ENCODE measurements at places on chromosomes 3 and 15.

GRCh38 chr3:189262746-189263145, 91.0 kb downstream of the TPRG1 start:
- no peak for DNase-seq

DNA sequence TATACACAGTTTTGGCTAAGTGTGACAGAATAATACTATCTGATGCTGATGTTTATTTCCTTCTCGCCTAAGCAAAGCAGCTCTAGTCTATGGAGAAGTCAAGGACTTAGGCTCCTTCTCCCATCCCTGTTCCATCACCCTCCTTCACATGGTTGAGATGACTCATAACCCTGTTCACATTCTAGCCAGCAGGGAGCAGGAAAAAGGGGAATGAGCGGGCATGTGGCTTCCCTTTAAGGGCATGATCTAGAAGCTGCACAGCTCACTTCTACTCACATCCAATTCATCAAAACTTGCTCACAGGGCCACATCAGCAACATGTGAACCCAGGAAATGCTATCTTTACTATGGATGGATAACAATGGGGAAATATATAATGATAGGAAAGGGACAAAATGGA, 40.9 kb downstream of the CBLB start:
- DNase-seq: peak; percentile 81

DNA sequence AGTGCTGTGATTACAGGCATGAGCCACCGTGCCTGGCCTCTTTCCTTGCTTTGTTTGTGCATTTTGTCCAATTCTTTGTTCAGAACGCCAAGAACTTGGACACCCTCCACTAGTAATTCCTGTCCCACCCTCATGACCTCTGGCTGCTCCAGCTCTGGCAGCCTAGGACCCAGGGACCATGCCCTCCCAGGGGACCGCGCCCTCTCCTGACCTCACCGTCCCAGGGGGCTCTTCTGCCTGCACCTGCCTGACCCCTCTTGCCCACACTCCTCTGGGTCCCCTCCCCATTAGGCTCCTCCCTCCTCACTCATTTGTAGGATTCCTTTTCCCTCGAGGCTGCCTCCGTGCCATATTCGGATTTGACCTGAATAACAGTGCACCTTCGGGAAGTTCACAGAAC, 41.1 kb downstream of the FSD2 start:
- no peak for DNase-seq

DNA sequence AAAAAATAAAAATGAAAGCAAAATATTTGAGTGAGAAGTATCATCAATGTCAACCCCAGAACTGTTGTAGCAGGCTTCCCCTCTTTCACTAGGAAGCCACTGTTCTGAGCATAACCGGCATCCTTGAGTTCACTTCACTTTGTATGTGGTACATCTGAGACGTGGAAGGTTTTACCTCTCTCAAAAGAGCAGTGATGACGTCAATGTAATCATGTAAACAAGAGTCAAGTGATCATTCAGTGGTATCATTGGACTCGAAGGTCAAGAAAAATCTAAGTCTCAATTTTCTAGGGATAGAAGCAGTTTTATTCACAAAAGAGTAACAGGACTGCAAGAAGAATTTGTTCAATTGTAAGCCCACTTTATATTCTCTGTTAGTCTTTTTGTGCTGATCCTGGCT, 339.8 kb upstream of the THRB start:
- DNase-seq: no peak

DNA sequence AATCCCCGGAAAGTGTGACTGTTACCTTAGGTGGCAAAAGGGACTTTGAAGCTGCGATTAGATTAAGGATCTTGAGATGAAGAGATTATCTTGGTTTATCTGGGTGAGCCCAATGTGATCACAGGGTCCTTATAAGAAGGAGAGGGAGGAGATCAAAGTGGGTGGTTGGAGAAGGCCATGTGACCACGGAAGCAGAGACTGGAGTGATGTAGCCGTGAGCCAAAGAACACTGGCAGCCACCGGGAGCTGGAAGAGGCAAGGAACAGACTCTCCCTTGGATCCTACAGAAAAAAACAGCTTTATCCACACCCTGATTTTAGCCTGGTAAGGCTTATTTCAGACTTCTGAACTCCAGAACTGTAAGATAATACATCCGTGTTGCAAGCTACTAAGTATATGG, 29.9 kb downstream of the CRABP1 start:
- DNase-seq: no peak

DNA sequence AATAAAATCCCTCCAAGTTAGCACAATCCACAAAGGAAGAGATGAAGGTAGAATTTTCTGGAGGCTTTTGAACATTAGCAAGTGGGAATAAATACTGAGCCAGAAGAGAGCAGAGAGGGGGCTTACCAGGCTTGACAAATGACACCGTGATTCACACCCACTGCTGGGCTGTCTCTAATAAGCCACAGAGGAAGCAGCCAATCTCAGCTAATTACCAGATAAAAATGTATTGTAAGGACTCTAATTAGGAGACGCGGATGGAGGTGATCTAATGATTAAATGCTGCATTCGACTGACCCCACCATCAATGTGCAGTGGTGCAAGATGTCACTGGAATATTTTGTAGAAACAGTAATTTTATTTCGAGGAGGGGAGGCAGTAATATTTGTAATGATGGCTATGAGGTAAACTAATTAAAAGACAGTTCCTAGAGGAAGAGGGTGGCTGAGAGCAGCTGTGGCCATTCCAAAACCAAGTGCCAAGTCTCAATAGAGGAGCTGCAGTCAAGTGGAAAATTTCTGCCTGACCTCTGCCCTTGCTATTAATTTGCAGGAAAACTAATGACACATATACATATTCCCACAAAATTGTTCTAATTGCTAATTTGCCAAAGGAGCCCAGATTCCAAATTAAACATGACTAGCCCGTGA, 602.2 kb downstream of the FOXP1 start:
- DNase-seq: peak; percentile 20

- DNase-seq: no peak
These were observed 204.0 kb upstream of the LRRC3B start for GRCh38 chr3:26418553-26418952.

GRCh38 chr3:168431491-168431890, 335.8 kb upstream of the GOLIM4 start:
- no peak for DNase-seq

- no peak for DNase-seq
These were observed 7.5 kb downstream of the P2RY1 start for GRCh38 chr3:152842413-152842812.

GRCh38 chr3:46865031-46865507, 1.8 kb upstream of the MYL3 start:
- DNase-seq: no peak

- DNase-seq: peak; percentile 42
These were observed 424.1 kb upstream of the KCNMB2 start for GRCh38 chr3:178112134-178112533.

All from A673 (cell line).